ENCODE measurements at places on chromosomes 12 and 14.
A peak's percentile ranks its signal among the peaks of the same experiment; 100 is the strongest.

DNA sequence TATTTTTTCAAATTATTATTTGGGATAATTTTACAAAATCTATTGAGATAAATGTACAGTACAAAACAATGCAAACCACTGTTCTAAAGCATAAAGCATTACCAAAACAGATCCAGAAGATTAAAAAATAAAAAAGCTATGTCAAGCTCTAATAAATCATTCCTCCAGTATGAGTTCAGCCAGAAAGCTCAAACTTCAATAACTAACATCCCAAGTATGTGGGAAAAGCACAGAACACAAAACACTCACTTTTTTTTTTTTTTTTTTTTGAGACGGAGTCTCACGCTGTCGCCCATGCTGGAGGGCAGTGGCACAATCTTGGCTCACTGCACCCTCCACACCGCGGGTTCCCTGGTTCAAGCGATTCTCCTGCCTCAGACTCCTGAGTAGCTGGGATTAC is 11.3 kb downstream of the SAV1 start:
- no peak for DNase-seq

DNA sequence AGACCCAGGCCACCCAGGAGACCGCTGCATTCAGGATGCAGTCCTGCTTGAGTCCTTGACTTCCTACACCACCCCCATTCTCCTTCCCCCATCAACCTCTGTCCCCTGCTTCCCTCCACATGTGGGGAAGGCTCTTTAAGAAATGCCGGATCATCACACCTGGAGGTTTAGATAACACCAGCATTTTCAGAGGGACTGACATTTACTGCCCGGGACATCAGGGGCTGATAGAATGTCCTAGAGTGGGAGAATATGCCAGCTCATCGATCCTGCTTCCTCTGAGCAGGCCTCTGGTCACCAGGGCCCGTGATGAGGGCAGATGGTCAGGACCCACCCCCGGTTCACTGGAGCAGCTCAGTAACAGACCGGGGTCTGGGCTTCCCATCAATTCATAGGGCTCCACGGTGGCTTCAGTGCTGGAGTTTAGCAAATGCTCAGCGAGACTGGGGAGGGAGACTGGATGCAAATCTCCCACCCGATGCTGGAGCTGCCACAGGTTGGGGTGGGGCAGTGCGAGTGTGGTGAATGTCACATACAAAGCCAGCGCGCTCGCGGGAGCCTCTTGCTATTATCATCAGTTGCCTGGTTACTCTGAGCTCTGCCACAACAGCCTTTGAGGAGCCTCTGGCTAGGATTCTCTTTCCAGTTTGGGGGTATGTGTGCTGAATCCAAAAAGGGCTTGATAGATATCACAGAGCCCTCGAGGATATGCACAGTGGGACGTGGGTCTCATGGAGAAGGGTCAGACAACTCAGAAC is 111.6 kb downstream of the RBM19 start:
- DNase-seq = no peak

DNA sequence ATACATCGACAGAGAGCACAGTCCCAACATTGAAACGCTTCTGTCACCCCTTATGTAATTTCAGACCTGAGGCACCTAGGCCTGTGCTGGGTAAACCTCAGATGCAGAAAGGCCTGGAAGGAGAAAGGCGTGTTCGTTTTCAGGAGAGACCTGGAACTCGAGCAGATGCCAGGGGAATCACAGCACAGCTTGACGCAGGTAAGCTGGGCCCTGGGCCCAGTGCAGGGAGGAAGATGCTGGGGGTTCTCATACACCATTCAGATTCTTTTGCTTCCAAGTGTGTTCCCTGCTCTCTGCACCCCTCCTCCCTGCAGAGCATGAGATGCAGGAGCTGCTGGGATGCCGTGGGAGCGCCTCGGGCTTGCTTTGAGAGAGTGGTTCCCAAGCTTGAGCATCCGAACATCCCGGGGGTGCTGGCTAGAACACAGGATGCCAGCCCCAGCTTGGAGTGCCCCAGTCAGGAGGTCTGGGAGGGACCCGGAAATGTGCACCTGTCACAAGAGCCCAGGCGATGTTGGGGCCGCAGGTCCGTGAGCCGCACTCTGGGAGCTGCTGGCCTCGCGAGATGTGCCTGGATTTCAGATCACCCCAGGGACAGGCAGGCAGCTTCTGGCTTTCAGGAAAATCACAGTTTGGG is 35.9 kb downstream of the FZD10 start:
- DNase-seq = no peak

GRCh38 chr12:48932878-48933277 is 7.6 kb upstream of the FKBP11 start:
- peak; percentile 31 for DNase-seq

DNA sequence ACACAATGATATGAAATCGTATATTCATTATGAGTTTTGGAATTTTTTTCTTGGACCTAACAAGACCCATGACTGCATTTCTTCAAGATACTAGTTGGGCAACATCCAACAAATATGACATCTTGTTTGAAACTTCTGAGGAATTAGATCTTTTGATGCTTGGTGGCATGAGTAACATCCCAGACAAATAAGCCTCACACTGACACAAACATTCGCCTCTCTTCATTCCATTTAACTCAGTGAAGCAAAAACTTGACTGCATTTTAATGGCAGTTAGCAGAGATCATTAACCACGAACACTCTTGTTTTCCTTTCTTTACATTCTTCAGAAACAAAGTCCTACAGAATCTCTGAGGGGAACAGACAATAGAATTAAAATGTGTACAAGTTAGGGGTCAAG is 758.3 kb downstream of the C12orf50 start:
- DNase-seq = no peak

DNA sequence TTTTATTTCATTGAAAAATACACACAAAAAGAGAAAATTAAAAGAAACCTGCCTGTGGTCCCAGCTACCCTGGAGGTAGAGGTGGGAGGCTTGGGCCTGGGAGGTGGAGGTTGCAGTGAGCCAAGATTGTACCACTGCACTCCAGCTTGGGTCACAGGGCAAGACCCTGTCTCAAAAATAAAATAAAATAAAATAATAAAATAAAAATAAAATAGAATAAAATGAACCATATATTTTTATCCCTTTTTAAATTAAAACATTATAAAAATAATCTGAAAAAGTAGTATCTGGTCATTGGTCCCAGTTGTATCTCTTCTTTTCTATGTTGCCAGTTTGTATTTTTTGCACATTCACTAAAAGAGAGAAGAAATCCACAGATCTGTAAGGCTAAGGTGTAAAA is 16.7 kb upstream of the FAM234B start:
- no peak for DNase-seq

All from CD4-positive, alpha-beta T cell treated with Interleukin-12 subunit alpha and Interleukin-12 subunit beta, for 1 hour (primary cell).